ENCODE measurements at places on chromosomes 5 and 9.

- DNase-seq, result no peak
Measured at GRCh38 chr5:128537221-128537999, 635 bp downstream of the FBN2 start.

DNA sequence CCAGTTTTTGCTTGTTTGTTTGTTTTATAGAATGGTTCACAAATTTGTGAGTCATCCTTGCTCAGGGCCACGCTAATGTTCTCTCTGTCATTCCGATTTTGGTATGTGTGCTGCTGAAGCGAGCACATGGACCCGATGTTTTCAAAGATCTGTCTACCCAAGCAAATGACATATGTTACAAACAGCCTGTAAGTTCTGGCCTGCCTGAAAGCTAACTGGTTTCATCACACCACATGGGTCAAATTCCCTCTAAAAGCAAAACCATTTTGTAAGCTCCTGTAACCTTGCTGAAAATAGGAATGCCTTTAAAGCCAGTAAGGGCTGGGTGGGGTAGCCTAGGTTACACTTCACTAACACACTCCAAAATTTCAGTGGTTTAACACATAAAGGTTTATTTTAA lies 25.4 kb downstream of the DMRT3 start:
- DNase-seq, result no peak

- no peak for DNase-seq
Measured at GRCh38 chr5:146441896-146442295, 5.2 kb upstream of the TCERG1 start.

DNA sequence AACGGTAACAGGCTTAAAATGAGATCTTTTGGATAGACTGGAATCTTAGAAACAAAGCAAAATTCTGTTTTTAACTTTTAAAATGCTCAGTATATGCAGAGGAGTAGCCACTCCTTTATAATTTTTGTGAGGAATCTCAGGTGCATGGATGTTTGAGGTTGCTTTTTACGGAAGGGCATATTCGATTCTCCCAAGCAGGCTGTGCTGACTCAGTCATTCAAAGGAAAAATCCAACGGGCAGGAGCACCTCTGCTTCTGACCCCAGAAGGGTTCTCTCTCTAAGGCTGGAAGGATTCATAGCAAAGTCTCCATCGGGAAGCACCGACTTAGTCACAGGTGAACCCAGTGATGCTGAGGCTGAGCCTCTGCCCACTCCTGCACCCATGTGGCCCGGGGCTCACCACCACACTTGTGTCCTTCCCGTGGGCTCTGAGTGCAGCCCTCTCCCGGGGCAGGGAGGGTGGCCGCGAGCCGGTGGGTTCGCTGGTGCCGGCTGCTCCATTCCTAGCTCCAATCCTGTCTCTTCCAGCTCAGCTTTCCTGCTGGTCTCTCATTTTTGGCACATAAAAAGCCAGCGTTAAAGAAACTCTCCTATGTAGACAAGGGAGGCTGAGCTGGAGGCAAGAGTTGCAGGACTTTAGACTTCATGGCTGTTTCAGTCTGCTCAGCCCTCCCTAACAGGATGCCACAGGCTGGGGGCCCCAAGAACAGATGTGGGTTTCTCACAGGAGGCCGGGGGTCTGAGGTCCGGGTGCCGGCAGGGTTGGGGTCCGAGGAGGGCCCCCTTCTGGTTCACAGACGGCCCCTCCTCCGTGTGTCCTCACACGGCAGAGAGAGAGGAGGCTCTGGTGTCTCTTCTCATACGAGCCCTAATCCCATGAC lies 135.6 kb upstream of the LPCAT1 start:
- no peak for DNase-seq

DNA sequence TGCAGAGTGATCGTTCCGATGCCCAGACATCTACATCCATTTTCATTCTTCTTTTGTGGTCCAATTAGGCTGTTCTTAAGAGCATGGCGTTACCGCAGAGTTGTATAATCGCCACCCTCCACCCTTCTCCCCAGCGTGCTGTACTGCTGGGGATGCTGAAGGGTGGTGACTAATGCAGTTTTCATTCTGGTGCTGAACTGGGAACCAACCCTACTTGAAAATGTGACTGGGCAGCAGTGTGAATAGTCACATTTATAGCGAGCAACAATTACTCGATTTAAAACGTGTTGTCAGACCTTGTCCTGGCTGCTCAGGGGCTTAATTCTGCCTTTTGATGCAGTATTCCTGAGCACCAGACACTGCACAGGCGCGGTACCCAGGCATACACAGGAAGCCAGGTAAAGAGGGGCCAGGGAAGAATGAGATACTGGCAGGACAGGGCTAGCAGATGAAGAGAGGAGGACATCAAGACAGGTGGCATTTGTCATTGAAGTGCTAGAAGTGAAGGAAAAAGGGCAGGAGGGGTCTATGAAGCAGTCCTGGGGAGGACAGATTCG lies 719 bp upstream of the ISCA1 start:
- DNase-seq, result no peak

- no peak for DNase-seq
Measured at GRCh38 chr9:4339836-4340560, 40.1 kb upstream of the GLIS3 start.

GRCh38 chr9:71119746-71120145 lies 1.7 kb downstream of the TRPM3 start:
- DNase-seq, result no peak

- no peak for DNase-seq
Measured at GRCh38 chr5:142872795-142873194, 102.6 kb downstream of the ARHGAP26 start.

GRCh38 chr9:116002624-116003023 lies 151.0 kb upstream of the PAPPA start:
- DNase-seq, result no peak

DNA sequence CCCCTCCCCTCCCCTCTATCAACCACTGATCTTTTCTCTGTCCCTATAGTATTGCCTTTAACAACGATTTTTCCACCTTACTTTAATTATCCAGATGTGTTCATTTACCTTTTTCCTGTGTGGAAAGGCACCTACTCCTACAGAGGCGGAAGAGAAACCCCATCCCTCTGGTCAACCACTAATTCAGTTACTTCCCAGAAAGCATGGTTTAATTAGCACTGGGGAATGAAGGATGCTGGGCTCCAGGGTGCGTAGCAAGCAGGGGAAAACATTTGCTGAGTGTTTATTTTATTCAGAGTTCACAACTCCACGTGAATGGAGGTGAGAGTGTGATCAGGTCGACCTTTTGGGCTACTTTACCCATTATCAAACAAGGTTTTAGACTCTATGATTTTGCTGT lies 16.7 kb upstream of the EGFLAM start:
- no peak for DNase-seq

GRCh38 chr5:138725818-138726416 lies 27.3 kb upstream of the CTNNA1 start:
- DNase-seq, result no peak

DNA sequence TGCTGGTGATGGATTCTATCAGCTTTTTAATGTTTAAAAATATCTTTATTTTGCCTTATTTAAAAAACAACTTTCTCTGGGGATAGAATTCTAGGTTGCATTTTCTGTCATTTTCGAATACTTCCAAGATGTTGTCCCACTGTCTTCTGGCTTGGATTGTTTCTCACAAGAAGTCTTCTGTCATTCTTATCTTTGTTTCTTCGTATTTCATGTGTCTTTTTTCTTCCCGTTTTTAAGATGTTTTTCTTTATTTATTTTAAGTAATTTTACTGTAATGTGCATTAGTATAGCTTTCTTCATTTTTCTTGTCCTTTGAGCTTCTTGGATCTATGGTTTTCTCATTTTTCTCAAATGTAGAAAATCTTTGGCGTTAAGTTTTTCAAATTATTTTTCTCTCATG lies 19.1 kb downstream of the STX17 start:
- no peak for DNase-seq

- no peak for DNase-seq
Measured at GRCh38 chr9:111630182-111630963, 761 bp upstream of the DNAJC25 start.

- DNase-seq, result peak; percentile 21
Measured at GRCh38 chr5:59367791-59368394, 525.6 kb downstream of the PDE4D start.

- DNase-seq, result no peak
Measured at GRCh38 chr5:98530224-98530623, 243.2 kb upstream of the RGMB start.

- no peak for DNase-seq
Measured at GRCh38 chr5:176362233-176362490, 598 bp upstream of the KIAA1191 start.

DNA sequence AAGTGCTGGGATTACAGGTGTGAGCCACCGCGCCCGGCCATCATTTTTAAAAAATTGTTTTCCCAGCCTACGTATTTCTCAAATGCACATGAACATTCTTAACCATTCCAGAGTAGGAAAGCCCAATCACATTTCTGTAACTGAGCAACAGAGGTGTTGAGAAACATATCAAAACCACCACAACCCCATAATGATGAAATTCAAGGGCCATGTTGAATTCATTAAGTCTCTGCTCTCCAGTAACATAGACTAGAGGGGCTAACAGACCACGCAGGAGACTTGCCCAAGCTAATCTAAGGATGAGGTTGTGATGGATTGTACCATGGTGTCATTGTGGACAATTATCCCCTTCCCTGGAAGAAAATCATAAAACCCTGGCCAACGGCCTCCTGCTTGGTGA lies 52.9 kb downstream of the MYO10 start:
- no peak for DNase-seq

DNA sequence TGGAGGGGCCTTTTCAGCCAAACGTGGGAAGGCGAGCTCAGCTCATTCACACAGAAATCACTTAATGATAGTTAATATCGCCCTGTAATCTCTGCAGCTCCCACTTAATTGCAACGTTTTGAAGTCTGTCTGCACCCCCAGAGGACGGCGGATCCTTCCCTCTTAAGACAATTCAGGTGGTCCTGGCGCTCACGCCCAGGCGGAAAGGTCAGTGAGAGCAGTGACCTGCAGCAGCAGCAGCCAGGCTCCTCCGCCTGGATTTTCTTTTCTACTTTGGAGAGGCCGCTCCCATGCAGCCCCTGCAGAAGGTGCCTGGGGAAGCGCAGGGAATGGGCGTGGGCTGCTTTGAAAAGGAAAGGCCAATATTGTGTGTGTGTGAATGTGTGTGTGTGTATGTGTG lies 400.9 kb upstream of the IRX1 start:
- DNase-seq, result no peak

DNA sequence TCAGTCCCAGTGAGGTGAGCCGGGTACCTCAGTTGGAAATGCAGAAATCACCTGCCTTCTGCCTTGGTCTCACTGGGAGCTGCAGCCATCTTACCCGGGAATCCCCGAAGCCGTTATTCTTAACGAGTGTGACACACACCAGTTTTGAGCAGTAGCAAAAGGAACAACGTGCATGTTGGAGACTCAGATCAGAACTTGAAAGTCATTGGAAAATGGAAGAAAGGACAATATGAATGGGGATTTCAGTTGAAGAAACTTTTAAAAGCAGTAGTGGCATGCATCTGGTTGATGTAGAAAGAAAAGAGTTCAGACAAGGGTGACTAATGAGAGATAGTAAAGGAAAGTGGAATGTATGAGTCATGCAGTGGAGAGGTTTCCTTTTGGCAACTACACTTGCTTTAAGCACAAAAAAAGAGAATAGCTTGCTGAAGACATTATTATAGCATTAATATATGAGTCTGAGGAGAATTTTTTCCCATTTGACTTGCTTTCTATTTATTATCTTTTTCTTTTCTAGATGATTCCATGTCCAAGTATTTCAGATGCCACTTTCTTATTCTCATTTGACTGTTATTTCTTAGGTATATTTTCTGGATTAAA lies 44.4 kb upstream of the ANKDD1B start:
- no peak for DNase-seq

GRCh38 chr9:71519098-71519696 lies 249.1 kb downstream of the CEMIP2 start:
- DNase-seq, result no peak

GRCh38 chr9:98374385-98375051 lies 119.1 kb upstream of the TBC1D2 start:
- DNase-seq, result no peak

DNA sequence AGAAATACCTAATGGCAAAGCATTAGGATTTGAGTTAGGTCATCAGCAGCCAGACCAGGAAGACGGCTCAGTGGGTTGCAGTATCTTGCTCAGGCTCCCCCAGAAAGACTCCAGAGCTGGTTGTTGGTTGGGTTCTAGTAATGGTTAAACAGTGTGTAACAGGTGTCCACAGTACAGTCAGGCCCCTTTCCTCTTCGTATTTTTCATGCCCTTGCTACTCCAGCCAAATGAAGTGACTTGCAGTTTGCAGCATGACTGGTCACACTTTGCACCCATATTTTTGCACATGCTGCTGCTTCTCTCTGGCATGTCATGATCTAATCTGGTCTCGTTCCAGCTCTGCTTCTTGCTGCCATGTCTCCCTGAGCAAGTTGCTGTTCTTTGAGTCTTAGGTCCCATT lies 60.6 kb upstream of the TRPC7 start:
- DNase-seq, result no peak

DNA sequence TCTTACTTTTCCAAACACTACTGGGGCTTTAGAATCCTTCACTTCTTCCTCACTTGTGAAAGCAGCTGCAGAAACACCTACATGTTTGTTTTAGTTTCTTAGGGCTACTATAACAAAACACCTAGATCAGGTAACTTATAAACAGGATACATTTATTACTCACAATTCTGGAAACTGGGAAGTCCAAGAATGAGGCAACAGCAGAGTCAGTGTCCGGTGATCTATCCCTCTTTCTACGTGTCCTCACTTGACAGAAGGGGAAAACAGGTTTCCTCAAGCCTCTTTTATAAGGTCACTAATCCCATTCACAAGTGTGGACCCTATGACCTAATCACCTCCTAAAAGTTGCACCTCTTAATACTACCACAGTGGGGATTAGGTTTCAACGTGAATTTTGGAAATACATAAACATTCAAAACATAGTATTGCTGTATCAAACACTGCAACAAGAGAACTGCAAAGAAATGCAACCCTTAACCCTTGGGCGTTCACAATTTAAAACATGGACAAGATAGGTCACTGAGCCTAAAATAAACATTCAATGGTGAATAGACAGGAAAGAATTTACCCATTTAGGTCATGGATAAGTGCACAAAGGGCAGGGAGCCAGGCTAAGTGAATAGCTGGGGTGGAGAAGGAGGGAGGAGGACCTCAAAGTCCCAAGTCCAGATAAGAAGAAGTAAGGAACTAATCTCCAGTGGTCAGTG lies 104.3 kb downstream of the PIK3R1 start:
- DNase-seq, result no peak

DNA sequence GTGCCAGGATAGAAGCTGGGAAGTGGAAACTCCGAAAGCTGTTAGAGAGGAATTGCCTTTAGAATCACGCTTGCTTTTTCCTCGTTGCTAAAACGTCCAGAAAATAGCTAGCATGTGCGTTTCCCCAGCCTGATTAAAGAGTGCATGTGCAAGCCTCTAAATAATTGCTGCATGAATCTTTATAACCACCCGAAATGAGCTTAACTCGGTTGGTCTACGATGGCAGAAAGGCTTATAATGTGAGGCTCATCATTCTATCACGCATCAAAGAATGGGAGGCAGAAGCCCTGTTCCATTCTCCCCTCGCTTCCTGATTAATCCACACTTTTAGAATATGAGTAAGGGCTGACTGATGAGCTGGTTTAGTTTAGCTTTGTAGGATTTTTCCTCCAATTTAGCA lies 394.6 kb upstream of the WWC1 start:
- DNase-seq, result no peak

All from T follicular helper cell (primary cell).